ENCODE measurements at places on chromosomes 16 and 17.

GRCh38 chr16:26118575-26118974, 426.8 kb downstream of the HS3ST4 start:
- no peak for DNase-seq

DNA sequence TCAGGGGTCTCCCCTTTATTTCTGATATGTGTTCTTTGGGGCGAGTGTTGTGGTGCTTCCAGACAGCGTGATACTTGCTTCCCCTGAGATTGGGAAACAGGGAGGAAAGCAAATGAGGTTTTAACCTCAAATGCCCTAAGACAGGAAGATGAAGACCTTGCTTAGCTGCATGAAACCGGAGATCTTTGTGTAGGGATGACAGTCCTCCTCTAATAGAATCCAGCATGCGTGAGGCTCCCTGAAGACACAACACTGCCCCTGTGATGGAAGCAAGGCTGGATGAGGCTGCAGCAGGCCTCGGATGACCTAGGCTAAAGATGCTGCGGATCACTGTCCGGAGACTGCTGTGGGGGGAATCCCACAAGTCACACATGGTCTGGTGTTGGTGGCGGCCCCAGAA, 491.0 kb downstream of the CDH13 start:
- no peak for DNase-seq

DNA sequence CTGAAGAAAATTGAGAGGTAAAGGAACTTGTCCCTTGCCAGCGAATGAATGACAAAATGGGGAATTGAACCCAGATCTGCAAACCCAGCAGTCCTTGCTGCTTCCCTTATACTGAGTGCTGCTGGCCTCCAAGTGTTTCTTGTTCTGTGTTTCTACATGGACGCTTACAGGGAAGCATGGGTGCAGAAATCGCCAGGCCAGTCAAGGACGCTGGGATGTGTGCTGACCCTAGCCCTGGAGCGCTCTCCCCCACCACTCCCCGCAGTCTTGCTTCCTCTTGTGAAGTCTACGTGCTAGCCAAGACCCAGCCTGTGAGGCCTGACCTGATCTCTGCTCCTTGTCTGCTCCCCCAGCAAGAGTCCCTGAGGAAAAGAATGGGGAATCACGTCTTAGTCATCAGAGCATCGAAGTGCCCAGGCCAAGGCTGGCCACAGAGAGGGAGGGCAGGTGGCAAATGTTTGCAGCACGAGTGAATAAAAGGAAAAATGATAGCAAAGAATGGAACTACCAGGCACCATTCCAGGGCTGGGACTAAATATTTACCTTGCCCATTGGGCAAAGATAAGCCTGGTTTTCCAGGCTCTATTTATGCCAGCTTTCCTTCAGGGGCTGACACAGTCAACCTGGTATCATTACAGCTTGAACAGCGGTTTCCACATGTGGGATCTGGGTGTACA, 17.4 kb downstream of the CA4 start:
- no peak for DNase-seq

GRCh38 chr16:47493381-47494337, 32.5 kb downstream of the PHKB start:
- no peak for DNase-seq

DNA sequence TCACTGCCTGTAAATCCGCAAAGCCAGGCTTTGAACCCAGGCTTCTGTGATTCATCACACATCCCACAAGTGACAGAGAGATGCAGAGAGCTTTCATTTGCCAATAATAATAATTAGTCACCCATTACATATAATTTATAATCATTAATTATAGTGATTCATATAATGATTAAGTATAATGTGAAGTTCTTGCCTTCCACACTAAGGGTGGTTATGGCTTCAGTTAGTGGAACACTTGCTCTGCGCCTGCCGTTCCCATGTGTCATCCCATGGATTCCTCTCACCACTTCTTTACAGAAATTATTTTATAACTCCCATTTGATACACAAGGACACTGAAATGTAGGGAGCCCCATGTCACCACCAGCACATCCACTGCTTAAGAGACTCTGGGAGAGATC, 39.8 kb upstream of the XYLT1 start:
- DNase-seq = no peak

- DNase-seq = no peak
Observed at GRCh38 chr16:74700438-74701225, at the start of gene MLKL. Gene MLKL, minus strand, starts transcription at chr16:74700862. Its CDS starts 5,105 bp downstream, at chr16:74695757.

DNA sequence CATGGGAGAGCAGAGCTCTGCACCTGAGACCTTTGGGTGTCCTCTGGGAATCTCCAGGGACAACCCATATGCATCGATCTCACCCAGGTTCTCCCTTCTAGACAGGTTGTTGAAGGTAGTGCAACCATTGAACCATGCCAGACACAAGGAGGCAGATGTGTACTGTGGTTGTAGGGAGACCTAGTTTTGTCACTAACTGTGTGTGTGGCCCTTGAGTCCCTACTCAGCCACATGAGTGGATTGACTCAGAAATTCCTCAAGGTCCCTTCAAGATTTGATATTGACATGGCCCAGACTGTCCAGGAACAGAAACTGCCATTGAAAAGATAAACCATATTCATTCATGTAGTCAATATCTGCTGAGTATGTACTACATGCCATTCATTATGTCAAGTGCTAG, 396.4 kb upstream of the CCL2 start:
- no peak for DNase-seq

DNA sequence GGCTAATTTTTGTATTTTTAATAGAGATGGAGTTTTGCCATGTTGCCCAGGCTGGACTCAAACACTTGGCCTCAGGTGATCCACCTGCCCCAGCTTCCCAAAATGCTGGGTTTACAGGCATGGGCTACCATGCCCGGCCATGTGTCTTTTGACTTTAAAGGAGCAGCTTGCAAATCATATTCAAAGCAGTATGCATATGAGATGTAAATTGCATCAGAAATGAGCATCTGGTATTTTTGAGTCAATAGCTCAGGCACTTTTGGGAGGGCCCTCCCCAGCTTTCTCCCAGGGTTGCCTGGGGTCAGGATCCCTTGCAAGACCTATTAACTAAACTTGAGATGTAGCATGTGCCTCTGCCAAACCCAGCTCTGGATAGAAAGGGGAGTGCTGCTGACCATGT, 21.5 kb downstream of the EPOP start:
- no peak for DNase-seq

DNA sequence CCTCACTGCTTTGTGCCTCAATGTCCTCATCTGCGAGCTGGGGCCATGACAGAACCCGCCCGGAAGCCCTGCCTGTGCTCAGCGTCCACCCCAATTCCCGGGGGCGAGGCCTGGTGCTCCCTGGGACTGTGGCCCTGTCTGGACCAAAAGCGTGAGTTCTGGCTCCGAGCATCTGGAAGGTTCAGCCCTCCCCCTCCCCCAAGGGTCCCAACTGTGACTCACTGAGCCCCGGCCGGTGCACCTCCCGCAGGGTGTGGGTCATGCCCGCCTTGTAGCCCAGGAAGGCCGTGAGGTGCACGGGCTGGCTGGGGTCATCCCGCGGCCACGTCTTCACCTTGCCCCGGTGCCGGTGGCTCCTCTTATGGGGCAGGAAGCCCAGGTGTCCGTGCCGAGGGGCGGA, 755 bp downstream of the RPL3L start:
- no peak for DNase-seq

DNA sequence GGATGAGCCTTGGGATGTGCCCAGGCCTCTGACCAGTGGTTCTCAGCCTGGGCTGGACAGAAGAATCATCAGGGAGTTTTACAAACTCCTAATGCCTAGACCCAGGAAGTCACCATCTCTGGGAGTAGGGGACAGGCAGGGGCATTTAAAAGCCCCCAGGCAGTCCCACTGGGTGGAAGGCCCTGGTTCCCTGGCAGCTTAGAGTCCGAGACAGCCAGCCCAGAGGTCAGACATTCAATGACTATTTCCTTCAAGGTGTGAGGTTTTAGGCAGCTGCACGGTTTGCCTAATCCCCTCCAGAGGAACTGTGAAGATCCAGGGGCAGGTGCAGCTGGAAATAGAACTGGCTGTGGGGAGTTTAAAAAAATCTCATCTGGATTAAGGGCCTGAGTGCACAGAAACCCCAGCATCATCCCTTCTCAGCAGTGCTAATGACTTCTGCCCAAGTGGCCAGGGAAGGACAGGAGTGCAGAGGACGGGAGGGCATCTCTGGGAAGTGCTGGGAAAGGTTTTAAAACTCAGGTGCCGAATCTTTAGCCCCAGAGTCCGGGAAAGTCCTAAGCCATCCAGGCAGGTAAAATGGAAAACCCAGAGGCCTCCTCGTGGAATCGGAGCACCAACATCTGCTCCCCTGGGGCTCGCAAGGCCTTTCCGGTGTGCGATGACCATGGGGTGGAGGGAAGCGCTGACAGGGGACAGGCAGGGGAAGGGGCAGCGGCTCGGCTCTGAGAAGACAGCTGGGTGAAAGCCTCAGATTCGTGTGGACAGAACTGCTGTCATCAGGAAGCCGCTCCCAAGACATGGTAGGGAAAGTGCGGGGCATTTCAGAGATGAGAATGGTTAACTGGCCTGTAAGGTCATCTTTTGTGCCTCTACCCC, 1.5 kb upstream of the LGALS3BP start:
- DNase-seq = no peak

DNA sequence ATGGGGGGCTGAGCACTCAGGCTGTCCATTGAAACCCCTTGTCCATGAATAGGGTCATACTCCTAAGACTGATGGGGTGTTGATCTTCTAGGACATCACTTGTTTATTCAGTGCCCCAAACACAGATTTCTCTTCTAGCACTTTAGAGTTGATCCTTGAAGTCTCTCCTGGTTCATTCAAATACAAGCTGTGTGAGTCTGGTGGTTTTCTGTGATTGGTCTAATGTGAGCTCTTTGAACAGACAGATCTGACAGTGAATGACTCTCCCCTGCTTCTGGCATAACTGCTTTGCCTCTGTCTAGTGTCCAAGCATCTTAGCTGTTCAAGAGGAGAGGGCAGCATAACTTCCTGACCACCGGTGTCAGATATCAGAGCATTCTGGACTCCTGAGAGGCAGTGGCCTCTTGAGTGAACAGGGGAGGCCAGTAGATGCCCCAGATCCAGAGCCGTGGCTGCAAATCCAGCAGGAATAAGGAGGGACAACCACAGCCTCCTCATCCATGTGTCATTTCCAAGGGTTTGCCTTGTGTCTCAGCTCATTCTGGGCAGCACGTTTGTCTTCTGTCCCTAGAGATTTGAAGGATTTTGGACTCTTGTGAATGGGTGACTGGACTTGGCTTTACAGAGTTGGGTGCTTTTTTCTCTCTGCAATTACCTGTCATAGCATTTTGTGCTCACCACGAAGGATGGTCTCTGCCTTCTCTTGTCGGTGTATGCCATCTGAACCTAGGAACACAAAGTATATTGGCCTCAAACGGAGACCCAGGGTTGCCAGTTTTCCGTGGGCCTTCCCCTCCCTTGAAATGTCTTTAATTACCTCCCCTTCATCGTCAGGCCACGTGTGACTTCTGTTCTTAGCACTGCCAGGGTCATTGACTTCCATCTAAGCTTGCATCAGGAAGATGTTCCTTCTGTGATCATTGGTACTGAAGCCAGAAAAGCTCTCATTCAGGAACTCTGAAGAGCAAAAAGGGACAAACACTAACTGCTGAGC, 13.9 kb upstream of the CLEC18C start:
- no peak for DNase-seq

- no peak for DNase-seq
Observed at GRCh38 chr16:65675161-65675560, 553.3 kb upstream of the CDH11 start.

GRCh38 chr17:29257756-29258155, 11.1 kb downstream of the CRYBA1 start:
- DNase-seq = no peak

- no peak for DNase-seq
Observed at GRCh38 chr16:46730801-46731690, 17.1 kb downstream of the MYLK3 start.

DNA sequence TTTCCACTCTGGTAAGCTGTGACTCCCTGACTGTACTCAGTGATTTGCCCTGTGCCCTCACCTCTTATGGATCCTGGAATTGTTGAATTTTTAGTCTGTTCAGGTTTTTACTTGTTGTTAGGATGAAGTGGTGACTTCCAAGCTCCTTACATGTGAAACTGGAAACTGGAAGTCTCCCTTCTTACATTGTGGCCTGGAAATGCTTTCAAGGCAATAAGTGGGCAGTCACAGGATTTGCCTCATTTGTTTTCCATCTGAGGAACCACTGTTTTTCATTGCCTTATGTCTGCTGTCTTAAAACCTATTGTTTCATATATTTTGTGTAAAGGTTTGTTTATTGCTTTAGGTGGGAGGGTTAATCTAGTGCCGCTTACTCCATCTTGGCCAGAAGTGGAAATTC, 155.8 kb downstream of the CYB561 start:
- DNase-seq = no peak

GRCh38 chr17:77444628-77444983, 303.8 kb downstream of the SEC14L1 start:
- DNase-seq = no peak

- no peak for DNase-seq
Observed at GRCh38 chr16:87552772-87553573, 49.3 kb upstream of the JPH3 start.

GRCh38 chr16:87435372-87436224, 43.5 kb downstream of the MAP1LC3B start:
- DNase-seq = no peak

- no peak for DNase-seq
Observed at GRCh38 chr16:62213763-62214162, 177.5 kb upstream of the CDH8 start.

GRCh38 chr16:81127051-81127450, 30.9 kb upstream of the GCSH start:
- no peak for DNase-seq

DNA sequence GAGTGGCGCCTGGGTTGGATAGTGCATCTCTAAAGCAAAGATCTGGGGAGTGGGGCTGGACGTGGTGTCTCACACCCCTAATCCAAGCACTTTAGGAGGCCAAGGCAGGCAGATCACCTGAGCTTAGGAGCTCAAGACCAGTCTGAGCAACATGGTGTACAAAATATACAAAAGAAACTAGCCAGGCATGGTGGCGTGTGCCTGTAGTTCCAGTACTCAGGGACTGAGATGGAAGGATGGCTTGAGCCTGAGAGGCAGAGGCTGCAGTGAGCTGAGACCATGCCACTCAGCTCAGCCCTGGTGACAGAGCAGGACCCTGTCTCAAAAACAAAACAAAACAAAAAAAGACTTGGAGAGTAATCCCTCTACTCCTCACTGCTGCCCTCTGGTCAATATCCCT, 96.0 kb downstream of the ZFHX3 start:
- DNase-seq = no peak

DNA sequence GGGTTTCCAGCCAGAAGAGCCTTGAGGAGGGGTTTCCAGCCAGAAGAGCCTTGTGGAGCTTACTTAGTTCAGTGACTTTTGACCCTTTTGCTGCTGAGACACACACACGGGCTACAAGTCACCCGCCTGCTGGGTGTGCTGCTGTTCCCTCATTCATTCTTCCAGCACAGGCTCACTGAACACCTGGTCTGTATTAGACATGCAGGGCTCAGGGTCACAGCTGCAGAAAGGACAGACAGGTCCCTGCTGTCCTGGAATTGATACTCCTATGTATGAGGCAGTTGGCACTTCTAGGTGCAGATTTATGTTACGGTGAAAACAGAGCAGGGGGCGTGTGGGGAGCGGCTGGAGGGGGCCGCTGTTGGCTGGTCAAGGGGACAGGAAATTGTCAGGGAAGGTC, 6.8 kb downstream of the CACNG4 start:
- no peak for DNase-seq

Data from right renal pelvis (tissue), 4 donors.